ENCODE measurements at places on chromosomes 3 and 15.

- DNase-seq, result no peak
These were observed 440.6 kb downstream of the MCTP2 start for GRCh38 chr15:94671858-94672532.

DNA sequence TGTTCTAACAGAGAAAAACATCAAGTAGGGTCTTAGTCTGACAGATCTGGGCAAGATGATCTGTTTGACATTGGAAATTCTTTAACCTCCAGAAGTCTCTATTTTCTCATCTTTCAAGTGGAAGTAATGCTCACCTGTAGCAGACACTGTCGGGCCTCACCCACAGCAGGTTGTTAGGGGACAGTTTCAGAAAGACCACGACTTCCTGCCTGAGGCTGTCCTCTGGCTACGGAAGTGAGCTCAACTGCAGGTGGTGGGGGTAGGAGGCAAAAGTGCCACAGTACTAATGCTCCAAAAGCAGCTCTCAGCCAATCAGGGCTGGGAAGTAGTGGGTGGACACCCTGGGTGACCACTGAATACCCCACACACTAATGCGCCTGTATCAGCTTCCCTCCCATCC is 111.4 kb upstream of the TOPAZ1 start:
- no peak for DNase-seq

DNA sequence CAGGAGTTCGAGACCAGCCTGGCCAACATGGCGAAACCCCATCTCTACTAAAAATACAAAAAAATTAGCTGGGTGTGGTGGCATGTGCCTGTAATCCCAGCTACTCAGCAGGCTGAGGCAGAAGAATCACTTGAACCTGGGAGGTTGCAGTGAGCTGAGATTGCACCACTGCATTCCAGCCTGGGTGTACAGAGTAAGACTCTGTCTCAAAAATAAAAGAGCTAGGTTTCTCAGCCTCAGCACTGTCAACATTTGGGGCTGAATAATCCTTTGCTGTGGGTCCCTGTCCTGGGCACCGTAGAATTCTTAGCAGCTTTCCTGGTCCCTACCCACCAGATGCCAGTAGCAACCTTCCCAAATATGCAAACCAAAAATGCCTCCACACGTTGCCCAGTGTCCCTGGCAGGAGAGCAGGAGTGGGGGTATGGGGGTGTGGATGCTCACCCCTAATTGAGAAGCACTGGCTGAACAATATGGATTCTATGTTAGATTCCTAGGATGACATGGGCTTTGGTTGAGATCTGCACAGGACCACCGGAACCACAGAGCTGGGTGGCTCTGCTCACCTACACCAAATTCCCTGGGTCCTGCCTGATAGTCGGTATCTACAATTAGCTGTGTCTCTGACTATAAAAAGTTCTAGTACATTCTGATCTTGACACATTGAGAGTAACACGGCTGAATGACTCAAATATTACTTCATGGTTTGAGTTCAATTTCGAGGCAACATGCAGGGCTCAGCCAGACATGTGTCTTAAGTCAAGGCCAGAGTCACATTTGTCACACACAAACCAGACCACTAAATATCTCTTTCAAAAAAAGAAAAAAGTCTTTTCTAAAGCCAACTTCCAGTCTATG is 577.0 kb upstream of the MDFIC2 start:
- no peak for DNase-seq

DNA sequence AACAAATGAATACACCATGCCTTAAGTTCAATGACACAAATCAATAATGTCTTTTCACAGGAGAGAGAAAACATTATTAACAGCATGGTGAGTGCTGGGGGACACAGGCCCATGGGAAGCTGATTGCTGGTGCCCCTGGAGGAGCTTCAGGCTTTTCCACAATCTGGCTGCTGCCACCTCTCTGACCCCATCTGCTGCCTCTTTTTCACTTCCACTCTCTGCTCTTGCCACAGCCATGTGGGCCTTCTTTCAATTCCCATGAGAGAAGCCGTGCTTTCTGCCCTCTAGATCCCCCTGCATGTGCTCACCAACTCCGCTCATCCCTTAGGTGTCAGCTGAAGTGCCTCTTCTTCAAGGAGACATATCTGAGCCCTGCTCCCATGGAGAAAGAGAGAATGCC is 21.0 kb upstream of the CTXND1 start:
- no peak for DNase-seq

DNA sequence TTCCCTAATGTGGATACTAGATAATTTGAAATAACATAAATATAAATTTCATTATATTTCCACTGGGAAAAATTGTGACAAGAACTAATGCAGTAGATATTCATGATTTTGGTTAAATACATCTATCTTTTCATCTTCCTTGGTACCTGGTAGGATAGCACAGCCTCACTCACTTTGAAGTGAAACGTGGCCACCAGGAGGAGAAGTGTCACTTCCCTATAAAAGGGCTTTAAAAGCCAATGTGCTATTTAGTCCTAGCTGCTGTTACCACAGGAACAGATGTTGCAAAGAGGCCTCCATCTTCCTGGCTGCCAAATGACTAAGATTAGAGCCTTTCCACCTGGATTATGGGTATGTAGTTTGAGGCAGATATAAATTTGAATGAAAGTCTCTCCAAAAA is 140.0 kb downstream of the PLOD2 start:
- no peak for DNase-seq
